ENCODE measurements at places on chromosomes 12 and 14. TPM values are rescaled to one million over a fixed set of nuclear protein-coding genes. Genes with fewer than 3 reads are reported as not detected.

Gene KRT75
- not detected for total RNA-seq

Gene RERG
- total RNA-seq = 3.8 TPM

Gene SPX
- 15.7 TPM for total RNA-seq

Gene RNASE1
- 283 TPM for total RNA-seq

Gene KLHL33
- 0.77 TPM for total RNA-seq

Gene ASCL1
- total RNA-seq = not detected

Gene KCNC2
- total RNA-seq = not detected

Gene TMEM119
- total RNA-seq = 1.4 TPM

All from left ventricle myocardium superior (tissue), 1 donor.